ENCODE measurements at places on chromosomes 13 and 19. TPM values are rescaled to one million over a fixed set of nuclear protein-coding genes. Genes with fewer than 3 reads are reported as not detected.

Gene ANKRD27
- 22.5 TPM for total RNA-seq

Gene TRPC4
- not detected for total RNA-seq

Gene LMTK3
- total RNA-seq, result 1.5 TPM

Gene ADGRE3
- total RNA-seq, result 0.63 TPM

Gene TINCR
- 0.84 TPM for total RNA-seq

Gene FBXO17
- total RNA-seq, result under 0.01 TPM

Gene ZNF208
- total RNA-seq, result 3.1 TPM

Gene ZNF562
- 18.9 TPM for total RNA-seq

Gene WDR87
- under 0.01 TPM for total RNA-seq

Gene SACS
- 21.1 TPM for total RNA-seq

Gene SLC6A16
- total RNA-seq, result 0.73 TPM

Gene EDNRB
- 0.21 TPM for total RNA-seq

Gene ZNF793
- 2.8 TPM for total RNA-seq

Gene S1PR4
- 81.6 TPM for total RNA-seq

Gene PLVAP
- total RNA-seq, result 0.63 TPM

Gene CYP2S1
- total RNA-seq, result 2.1 TPM

Gene CD33
- total RNA-seq, result 24.5 TPM

Gene DBP
- total RNA-seq, result 28.2 TPM

Gene MISP3
- total RNA-seq, result 1.7 TPM

Gene GARIN5A
- 0.21 TPM for total RNA-seq
